ENCODE measurements at places on chromosomes 1 and 21.

DNA sequence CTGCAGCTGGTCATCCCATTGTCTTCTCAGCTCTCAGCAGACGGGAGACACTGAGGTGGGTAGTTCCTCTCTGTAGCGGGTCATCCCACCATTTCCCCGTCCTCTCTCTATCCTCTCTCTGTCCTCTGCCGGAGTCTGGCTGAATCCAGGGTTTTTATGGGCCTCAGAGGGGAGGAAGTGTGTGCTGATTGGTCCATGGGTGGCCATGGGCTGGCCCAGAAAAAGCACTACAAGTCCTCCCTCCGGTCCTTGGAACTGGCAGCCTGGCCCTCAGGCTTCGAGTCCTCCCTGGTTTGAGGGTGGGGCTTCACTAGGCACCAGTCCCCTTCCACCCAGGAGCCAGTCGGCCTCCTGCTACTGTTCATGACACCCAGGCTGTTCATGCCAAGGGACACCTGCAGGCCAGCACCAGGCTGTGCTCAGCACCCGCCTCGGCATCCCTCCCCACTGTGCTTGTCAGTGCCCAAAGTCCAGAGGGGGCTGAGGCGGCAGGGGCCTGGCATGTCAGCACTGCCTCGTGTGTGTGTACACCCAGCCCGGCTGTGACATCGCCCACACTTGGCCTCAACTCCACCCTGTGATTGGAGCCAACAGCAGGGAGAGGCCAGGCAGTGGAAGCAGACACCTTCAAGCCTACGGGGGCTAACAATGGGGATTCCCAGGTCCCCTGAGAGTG lies 23.0 kb upstream of the LRRC8C start:
- DNase-seq: no peak

GRCh38 chr1:33143698-33144097 lies 38.1 kb downstream of the TRIM62 start:
- no peak for DNase-seq

- no peak for DNase-seq
Measured at GRCh38 chr1:167145965-167146364, 52.1 kb downstream of the STYXL2 start.

DNA sequence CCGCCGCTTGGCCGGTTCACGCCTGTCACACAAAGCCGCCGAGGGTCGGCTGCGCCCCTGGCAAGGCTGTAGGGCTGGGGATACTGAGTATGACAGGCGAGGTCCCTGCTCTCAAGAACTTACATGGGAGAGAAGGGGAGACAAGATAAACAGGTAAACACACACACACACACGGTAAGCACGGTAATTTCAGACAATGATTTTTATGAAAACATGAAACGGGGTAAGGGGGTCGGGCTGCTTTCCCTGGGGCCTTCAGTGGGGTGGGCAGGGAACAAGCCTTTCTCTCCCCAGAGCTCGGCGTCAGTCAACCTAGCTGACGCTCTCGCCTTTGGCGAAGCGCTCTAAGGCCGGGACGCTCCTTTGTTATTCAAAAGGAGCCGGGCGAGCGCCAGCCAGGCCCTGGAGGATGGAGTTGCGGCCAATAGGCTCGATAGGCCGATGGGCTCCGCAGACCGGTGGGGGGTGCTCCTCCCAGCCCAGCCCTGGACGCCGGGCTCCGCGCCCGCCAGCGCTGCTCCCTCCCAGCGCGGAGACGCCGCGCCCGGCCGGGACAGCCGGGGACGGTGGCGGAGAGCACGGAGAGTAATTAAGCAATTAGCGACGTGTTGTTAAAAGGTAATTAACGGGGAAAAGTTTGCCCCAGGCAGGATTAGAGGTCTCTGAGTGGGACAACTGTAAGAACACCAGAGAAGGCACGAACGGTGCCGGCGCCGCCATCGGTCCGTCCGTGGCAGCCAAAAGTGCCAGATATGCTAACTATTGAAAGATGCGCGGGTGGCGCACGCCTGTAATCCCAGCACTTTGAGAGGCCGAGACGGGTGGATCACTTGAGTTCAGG lies 950 bp upstream of the INKA2 start:
- DNase-seq: no peak

GRCh38 chr1:12293416-12293815 lies 63.6 kb downstream of the VPS13D start:
- DNase-seq: no peak

- no peak for DNase-seq
Measured at GRCh38 chr1:182700351-182700709, 15.9 kb upstream of the RGS8 start.

Data from stimulated activated CD4-positive, alpha-beta T cell treated with anti-CD3 and anti-CD28 coated beads, Interleukin-12 subunit alpha, Interleukin-12 subunit beta, amount 100 ng/mL, for 24 hours (primary cell).